Liver (tissue), 10 donors: ENCODE measurements at places on chromosomes 5 and 9. TPM values are rescaled to one million over a fixed set of nuclear protein-coding genes. Genes with fewer than 3 reads are reported as not detected.

IFNA13 gene
- total RNA-seq, result not detected

DNA sequence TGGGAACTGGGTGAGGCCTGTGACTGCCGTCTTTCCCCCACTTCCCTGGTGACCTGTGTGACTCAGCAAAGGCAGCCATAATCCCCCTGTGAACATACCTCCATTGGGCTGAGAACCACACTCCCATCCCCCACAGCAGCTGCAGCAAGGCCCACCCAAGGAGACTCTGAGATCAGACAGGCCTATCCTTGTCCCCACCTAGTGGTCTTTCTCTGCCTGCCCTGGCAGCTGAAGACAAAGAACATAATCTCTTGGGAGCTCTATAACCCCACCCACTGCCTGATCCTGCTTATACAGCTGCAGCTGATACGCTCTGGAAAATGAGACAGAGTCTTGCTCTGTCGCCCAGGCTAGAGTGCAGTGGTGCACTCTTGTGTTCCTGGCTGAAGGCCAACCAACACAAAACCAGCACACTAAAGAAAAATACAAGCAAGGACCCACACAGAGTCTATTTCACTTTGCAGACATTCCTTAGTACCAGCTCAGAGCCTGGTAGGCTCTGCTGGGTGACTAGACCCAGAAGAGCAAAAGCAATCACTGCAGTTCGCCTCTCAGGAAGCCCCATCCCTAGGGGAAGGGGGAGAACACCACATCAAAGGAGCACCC is 106.7 kb downstream of the MCTP1 start:
- H3K27me3 ChIP-seq, result no peaks in the 10 kb centered on the region
- H3K27ac ChIP-seq, result no peak overlapping the region
- H3K4me3 ChIP-seq, result no peak overlapping the region
- no peaks in the 10 kb centered on the region for H3K36me3 ChIP-seq
- no peaks in the 10 kb centered on the region for H3K4me1 ChIP-seq

- no peaks in the 10 kb centered on the region for H3K4me1 ChIP-seq
- no peaks in the 10 kb centered on the region for H3K36me3 ChIP-seq
- no peak overlapping the region for H3K27ac ChIP-seq
Observed at GRCh38 chr5:42491699-42492098, 68.5 kb downstream of the GHR start.

- no peaks in the 10 kb centered on the region for H3K27me3 ChIP-seq
- no peaks in the 10 kb centered on the region for H3K4me1 ChIP-seq
- no peak overlapping the region for H3K27ac ChIP-seq
- H3K4me3 ChIP-seq, result no peak overlapping the region
Observed at GRCh38 chr5:173507171-173507570, 109.3 kb downstream of the BOD1 start.
